ENCODE measurements at places on chromosomes 1 and 21.

DNA sequence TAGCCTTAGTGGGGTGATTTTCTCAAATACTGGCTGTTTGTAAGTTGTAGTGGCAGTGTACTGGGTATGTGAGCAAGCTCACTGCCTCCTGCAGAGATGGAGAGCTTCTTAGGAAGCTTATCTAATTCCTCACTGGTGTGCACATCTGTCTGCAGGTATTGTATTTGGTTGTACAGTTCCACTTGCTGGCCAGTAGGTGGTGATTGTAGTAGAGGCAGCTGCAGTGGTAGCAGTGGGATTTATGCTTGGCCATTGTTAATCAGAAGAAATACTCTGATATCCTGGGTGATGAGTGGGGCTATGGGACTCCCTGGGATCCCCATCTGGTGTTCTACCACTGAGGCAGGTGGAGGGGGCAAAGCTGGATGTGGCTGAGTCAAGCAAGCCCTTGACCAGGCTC lies 276.1 kb upstream of the SPAG17 start:
- no peak for DNase-seq

GRCh38 chr1:66267201-66267940 lies 266.6 kb upstream of the SGIP1 start:
- no peak for DNase-seq

- no peak for DNase-seq
Measured at GRCh38 chr21:44325386-44326271, 13.6 kb downstream of the CFAP410 start.

DNA sequence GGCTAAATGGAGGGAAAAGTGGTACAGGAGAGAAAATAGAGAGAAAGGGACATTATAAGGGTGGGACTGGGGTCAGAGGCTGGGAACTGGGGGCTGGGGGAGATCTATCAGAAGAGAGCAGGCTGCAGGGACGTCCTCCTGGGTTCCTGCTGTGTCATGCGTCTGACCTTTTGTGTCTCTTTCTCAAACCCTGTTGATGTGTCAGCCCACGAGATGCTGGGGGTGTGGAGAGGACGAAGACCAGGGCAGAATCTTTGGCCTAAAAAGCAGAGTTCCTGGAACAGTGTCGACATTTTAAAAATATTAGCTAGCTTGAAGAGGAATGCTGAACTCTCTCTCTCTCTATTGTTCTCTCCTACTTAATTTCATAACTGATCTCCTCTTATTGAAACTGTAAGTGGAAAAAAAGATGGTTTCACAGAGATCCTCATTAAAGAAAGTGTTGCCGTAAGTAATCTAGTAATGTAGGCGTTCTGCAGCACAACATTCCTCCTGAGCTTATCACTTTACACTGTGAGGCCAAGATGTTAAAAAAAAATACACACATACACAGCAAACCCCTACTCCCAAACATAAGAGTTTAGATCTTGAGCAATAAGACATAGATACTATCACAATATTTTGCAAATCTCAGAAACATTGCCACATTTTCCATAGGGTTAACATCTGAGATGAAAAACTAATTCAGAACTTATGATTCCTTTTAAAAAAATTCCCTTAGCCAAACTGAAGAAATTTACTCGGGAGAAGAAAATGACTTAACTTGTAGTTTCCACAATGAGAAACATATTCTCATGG lies 52.6 kb downstream of the RUNX1 start:
- DNase-seq = no peak

DNA sequence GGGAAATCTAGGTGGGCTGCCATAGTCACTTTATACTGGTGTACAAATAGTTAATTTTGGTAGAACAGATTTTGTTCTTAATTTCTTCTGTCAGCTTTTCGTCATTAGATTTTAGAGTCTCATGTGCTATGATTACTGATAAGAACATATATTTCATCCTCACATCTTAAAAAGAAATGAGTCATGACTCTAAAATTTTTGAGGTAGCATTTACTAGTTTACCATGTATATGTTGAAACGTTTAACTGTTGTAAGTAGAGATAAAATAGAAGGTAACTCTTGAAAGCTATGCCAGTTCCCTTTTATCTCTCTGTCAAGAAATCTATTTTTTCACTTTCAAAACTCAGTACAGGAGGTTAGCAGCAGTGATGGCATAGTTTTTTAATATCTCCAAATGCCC lies 53.4 kb downstream of the KLHL20 start:
- no peak for DNase-seq

GRCh38 chr21:36223451-36223850 lies 66.8 kb downstream of the DOP1B start:
- DNase-seq = no peak

GRCh38 chr1:36769886-36770830 lies 264.2 kb downstream of the GRIK3 start:
- no peak for DNase-seq

All from stimulated activated CD4-positive, alpha-beta T cell treated with anti-CD3 and anti-CD28 coated beads, Interleukin-15, amount 100 ng/mL, for 1 hour (primary cell).